ENCODE measurements at places on chromosomes 6 and 20. TPM values are rescaled to one million over a fixed set of nuclear protein-coding genes. Genes with fewer than 3 reads are reported as not detected.

GRCh38 chr6:135853227-135853626, 1.7 kb downstream of the PDE7B start:
- DNase-seq: peak; percentile 48

- DNase-seq: peak; percentile 99
These were observed 53.9 kb upstream of the HFE start for GRCh38 chr6:26033085-26033940.

GRCh38 chr20:15039088-15039752, 701.8 kb upstream of the FLRT3 start:
- DNase-seq: no peak

DNA sequence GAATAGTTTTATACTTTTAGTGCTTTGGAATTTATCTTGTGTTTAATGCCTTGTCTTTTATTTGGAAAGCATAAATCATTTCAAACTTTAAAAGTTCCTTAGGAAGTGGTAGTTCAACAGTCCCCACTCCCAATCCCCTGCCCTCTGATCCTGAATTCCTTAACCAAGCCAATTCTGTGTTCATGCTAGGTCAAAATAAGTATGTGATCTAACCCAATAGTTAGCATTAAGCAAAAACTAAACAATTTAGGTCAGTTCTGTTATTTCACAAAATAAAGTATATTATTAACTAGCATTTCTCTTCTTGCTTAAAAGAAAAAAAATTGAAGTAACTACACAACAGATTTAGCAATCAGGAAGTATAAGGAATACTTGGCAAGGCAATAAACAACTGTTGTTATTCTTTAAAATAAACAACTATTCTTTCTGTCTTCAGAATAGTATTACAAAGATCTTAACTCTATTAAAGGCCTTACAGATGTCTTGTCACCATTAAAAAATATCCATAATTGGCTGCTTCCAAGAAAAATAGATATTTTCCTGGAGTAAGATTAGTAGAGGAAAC, 37.0 kb downstream of the AKIRIN2 start:
- DNase-seq: peak; percentile 34

DNA sequence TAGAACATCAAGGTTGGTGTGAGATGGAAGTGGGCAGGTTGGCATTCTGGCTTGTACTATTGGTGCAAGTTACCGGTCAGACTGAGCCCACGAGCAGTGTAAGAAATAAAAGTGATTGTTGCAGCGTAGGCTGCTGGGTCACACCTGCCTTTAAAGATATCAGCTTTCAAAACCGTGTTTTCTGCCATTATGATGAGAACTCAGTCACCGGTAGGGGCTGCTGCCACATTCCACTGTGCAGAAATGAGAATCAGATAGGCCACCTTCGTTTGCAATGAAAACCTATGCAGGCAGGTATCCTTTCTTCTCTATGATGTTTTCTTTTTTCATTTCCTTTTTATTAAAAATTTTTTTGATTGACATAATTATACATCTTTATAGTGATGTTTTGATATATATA, 168.5 kb downstream of the MYLK4 start:
- DNase-seq: no peak

GRCh38 chr6:15484821-15485220, 178.0 kb downstream of the DTNBP1 start:
- no peak for DNase-seq

GRCh38 chr6:56483929-56484328, 158.8 kb downstream of the DST start:
- DNase-seq: no peak

- no peak for DNase-seq
These were observed 87.8 kb downstream of the L3MBTL3 start for GRCh38 chr6:130105996-130106704.

DNA sequence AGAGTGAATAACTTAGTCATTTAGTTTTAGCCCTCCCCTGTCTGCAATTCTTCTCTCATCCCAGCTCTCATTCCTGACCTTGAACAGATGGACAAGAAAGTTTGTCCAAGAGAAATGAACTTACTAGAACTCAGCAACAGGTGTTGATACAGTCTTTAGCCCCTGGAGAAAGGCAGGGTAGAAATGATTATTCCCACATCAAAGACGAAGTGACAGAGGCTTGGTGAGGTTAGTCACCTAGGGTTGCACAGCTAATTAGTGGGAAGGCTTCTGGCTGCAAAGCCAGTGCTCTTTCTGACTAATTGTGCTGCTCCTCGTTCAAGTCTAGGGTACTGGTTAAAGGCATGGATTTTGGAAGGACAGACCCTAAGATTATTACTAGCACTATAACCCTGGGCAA, 4.5 kb downstream of the ZDHHC14 start:
- DNase-seq: no peak

- no peak for DNase-seq
These were observed 53.9 kb downstream of the FAM50B start for GRCh38 chr6:3902871-3903648.

DNA sequence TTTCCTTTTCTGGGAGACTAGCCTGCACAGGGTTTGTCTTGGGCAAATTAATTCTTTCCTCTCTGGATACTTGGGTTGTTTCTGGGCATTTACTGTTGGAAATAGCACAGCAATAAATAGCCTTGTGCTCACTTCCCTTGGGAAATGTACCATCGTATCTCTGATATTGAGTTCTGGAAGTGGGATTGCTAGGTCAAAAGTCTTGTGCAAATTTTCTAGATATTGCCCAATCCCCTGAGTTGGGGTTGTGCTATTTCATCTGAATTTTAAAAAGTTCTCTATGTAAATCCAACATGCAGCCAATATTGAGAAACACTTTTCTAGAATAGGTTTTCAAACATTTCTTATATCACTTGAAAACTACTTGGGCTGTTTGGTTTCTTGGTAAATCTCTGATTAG, 64.0 kb upstream of the ELOVL5 start:
- no peak for DNase-seq

DNA sequence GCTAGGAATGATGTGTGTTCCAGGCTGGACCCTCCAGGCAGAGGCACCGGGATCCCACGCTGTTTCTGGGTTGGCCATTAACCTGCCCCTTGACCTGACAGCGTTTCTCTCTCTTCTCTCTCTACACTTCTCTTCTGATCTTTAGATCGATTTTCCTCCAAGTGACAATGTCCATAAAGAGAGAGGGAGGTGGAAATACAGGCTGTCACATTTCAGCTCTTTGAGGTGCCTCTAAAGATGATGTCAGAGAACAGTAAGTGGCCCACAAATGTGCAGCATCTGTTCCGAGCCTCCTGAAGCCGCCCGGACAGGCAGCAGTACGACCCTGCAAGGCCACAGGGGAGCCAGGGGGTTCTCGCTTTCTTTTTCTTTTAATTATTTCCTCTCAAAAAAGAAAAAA, 2.5 kb upstream of the SLCO4A1 start:
- DNase-seq: no peak

DNA sequence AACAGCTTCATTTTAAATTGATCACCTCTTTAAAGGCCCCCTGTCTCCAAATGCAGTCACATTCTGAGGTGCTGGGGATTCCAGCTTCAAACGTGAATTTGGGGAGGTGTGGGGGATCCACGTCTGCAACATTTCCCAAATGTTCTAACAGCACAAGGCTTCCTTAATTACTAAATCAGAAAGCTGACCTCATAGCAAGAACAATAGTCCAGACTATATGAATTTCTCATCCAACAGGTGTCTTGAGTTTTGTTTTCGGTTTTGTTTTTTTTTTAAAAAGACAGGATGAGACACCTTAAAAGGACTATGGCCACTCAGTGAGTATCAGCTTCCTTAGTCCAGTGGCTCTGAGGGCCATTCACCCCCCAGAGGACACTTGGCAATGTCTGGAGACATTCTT, 11.5 kb downstream of the ATP9A start:
- no peak for DNase-seq

GRCh38 chr6:155384321-155384952, 70.2 kb upstream of the TFB1M start:
- DNase-seq: no peak

DNA sequence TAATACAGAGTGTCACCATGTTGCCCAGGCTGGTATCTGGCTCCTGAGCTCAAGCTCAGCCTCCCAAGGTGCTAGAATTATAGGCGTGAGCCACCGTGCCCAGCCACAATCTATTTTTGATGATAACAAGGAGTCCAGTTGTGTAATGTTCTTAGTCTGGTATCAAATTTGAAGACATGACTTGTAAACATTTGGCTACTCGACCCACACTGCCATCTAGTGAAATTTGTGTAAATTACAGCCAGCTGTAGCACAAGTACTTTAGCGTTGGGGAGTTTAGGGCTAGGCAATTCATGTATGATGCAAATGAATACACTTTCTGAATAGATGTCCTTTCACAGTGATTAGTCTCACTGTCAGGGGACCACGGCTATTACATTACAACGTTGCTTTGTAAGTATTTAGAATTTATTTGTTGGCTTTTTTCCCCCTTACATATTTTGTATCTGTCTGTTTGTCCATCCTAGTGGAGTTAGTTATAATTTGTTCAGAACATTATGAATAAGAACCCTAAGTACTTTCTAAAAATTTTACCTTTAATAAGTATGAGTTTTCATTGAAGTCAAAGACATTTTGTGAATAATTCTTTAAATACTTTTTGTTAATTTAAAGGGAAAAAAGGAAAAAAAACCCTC, 139.7 kb downstream of the PRDM13 start:
- peak; percentile 82 for DNase-seq

- DNase-seq: peak; percentile 43
These were observed 110.7 kb downstream of the CHD6 start for GRCh38 chr20:41507436-41507835.

- no peak for DNase-seq
These were observed 211.5 kb downstream of the GRM1 start for GRCh38 chr6:146240322-146240721.

DNA sequence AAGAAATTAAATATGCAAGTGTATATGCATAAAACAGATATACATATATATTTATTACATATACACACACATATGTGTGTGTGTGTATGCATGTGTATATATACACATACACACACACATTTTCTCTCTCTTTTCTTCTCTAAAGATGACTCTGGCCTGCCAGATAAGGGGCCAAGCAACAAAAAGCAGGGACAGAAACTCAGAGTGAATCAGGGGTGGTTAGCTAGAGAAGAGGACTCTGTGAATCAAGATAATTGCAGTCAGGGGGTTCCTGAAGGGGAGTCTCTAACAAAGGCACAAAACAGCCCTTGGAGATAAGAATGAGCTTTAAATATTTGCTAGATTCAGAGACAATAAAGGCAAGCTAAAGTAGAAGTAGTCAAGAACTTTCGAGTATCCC, 650.5 kb downstream of the UTRN start:
- no peak for DNase-seq

GRCh38 chr6:36273802-36274514, 4.1 kb downstream of the PNPLA1 start:
- no peak for DNase-seq

DNA sequence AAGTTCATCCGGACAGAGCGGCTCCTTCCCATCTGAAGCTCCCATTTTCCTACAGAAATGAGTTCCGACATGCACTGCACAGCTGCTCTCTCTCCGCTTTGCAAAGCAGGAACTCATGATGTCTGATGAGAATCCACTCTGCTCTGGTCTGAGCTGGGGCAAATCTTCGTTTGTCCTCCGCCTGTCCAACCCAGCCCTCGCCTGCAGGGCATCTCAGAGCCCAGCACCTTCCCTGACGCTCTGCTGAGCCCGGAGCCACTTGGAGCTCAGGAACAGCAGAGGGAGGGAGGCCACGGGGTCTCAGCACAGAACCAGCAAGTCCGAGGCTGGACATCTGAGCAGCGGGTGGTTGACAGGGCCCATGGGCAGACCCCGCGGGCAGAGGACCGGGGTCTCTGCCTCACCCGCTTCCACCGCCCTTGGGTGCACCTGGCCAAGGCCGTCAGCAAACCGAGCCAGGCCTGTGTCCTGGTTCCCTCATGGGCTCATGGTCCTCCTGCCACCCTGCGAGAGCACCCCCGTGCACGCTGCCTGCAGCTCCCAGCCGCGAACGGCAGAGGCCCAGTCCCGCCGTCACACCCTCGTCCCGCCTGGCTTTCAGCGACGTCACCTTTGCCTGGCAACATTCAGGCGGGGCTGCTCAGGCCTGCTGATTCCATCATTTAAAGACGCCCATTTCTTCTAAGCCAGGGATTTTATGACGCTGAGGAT, 78.5 kb upstream of the BHLHE23 start:
- DNase-seq: no peak

DNA sequence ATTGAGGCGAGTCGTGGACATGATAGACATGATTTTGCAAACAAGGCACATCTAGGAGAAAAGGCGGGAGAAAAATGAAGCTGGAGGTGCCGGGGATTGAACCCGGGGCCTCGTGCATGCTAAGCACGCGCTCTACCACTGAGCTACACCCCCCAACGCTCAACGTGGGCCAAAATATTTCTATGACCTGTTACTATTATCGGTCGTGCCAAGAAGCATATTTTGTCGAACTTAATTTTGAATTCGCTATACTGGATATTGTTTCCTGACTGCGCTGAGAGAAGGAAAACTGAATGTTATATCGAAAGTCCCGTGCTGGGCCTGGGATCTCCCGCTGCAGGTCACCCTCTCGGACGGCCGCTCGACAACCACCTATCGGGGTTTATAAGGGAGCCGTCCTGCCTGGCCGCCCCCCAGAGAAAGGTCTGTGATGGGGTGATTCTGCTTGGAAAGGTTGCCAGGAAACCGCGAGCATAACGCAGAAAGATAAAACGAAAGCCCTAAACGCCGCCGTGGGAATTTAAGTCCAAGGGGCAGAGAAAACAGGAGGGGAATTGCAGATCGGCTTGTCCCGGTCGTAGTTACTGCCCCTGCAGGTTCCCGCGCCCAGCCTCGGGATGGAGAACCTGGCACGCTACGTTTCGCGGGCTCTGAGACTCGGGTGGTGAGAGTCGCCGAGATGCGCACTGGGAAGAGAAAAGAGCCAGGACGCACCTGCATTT, 60.0 kb downstream of the TRIM27 start:
- DNase-seq: peak; percentile 84

DNA sequence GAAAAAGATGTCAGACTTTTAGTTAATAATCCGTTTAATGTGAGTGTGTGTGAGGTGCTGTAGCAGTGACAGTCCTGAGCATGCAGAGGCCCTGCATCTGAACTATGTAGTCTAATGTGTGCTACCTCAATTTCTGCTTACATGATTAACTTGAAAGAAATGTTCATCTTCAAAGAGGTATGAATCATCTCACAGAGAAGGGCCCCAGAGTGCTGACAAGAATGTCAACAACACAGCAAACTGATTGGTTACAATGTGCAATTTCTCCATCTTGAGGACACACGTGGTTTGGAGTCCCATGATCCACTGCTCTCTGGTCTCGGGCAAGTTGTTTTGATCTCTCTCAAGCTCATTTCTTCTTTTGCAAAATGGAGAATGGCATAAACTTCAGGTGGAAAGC, 61.7 kb upstream of the EMILIN3 start:
- peak; percentile 89 for DNase-seq

DNA sequence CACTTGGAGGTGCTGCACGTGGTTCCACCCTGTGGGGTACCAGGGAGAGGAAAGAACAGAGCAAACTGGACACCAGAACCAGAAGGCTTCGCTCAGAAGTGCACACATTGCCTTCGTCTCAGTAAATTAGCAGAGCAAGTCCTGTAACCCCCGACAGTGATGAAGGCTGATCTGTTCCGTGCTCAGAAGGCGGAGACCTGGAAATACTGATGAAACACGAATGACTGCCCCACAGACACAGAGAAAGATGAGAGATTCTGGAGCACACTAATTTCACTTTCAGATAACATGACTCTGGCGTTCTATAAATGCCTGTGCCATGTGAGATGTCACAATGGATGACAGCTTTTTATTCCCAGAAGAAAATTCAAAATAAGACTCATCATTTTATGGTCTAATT, 44.2 kb upstream of the CCR6 start:
- DNase-seq: no peak

ZBTB9 gene
- total RNA-seq: 4.7 TPM

ANKRD66 gene
- total RNA-seq: not detected

SNAI1 gene
- 1.3 TPM for total RNA-seq

STMND1 gene
- total RNA-seq: not detected

CLVS2 gene
- not detected for total RNA-seq

RAET1G gene
- total RNA-seq: 1.3 TPM

ITPA gene
- total RNA-seq: 40.3 TPM

DNAH8 gene
- under 0.01 TPM for total RNA-seq

IL20RA gene
- total RNA-seq: 0.43 TPM
